ENCODE measurements at places on chromosomes 2 and 18. TPM values are rescaled to one million over a fixed set of nuclear protein-coding genes. Genes with fewer than 3 reads are reported as not detected.

DNA sequence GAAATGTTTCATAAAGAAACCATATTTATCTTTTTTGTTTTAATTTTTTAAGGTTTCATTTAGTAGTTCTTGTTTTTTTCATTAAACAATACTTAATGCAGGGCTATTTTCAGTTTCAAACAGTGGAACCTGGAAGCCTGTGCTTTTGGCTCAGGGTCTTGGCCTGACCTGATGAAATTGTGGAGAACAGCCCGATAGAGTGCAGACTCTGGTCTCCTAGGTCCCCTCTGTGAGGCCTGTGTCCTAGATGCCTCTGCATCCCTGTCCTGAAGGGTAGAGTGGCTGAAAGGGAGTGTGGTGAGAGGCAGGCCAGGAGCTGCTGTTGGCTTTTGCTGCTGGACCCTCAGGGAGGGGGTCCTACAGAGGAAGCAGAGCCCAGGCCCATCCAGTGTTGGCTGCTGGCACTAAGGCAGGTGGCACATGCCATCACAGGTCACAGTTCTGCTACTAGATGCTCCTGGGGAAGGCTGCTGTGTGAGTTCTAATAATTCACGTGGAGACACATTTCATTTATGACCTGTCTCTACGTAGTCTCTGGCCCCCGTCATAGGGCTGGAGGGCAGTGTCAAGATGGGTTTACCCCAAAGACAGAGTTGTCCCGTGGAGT lies 201.0 kb upstream of the COPS8 start:
- DNase-seq: no peak
- no peak overlapping the region for H3K4me3 ChIP-seq
- no peak overlapping the region for H3K27ac ChIP-seq
- peaks cover 4% of the 10 kb centered on the region for H3K27me3 ChIP-seq
- H3K4me1 ChIP-seq: no peaks in the 10 kb centered on the region

GRCh38 chr18:21242141-21242779 lies at the start of gene GREB1L:
Gene GREB1L, plus strand, starts transcription at chr18:21242232. Its CDS starts 141,287 bp downstream, at chr18:21383519.
- H3K27me3 ChIP-seq: peaks cover 52% of the 10 kb centered on the region
- peak within 1 kb of the TSS; percentile 33 for H3K4me3 ChIP-seq
- peak; percentile 62 for DNase-seq
- no peak within 1 kb of the TSS for H3K27ac ChIP-seq
- H3K4me1 ChIP-seq: peaks cover 5% of the 10 kb centered on the region
- H3K36me3 ChIP-seq: no peaks in the 10 kb centered on the region

DNA sequence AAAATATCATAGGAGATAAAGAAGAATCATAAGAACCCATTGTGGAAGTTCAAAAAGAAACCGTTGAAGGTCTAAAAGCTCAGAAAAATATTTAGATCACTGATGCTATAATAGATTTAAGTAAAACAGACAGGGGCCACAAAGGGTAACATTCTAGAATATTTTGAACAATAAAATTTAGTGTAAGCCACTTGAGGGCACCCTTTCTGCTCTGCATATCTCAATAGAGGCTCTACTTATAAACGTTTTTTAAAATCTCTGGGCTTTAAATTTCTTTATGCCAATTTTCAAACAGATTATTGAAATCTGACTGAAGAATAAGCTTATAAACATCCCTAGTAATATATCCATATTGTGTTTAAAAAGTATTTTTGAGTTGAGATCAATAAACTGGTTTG lies 57.6 kb upstream of the IL1RL1 start:
- no peak for DNase-seq
- H3K36me3 ChIP-seq: peaks cover 2% of the 10 kb centered on the region
- peak overlapping the region; percentile 32 for H3K27ac ChIP-seq
- H3K4me3 ChIP-seq: no peak overlapping the region
- peaks cover 63% of the 10 kb centered on the region for H3K4me1 ChIP-seq

GRCh38 chr2:74708296-74708695 lies 54.2 kb downstream of the SEMA4F start:
- H3K27me3 ChIP-seq: peaks cover 1% of the 10 kb centered on the region
- peaks cover 4% of the 10 kb centered on the region for H3K4me1 ChIP-seq
- no peak overlapping the region for H3K27ac ChIP-seq
- peaks cover 3% of the 10 kb centered on the region for H3K36me3 ChIP-seq
- no peak overlapping the region for H3K4me3 ChIP-seq

Gene SIGLEC15
- total RNA-seq: not detected

DNA sequence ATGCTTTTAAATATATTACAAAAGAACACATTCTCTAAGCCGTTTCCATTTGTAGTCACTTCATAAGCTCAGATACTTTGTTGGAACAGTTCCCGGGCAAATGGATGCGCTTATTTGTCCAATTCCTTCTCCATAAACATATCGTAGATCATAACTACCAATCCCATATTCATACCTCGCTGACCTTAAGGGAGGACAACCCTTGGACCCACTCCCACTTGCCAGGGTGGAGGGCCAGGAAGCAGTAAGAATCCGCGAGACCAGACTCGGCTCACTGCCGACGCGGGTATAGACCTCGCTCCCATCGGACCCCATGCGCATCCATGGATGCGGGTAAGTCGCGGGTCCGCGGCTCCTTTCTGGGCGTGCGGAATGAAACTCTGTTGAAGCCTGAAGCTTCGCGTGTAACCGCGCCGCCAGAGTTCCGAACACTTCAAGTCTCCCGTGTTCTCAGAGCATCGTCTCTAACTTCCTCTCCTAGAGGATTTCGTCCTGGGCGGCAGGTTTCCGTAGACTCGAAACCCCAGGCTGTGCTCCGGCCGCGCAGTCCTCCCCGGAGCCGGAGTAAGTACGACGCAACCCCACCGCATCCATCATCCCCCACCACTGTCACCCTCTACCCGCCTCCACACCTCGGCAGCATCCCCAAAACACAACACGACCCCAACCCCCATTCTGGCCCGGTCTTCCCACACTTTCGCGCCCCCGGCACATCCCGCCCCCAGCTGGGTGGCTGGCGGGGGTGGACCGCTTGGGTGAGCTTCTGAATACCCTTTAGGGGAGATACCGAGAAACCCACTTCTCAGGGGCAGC lies 1.1 kb downstream of the DSC3 start:
- peak overlapping the region; percentile 49 for H3K4me3 ChIP-seq
- H3K27me3 ChIP-seq: peaks cover 52% of the 10 kb centered on the region
- no peak overlapping the region for H3K27ac ChIP-seq
- DNase-seq: peak; percentile 13
- H3K4me1 ChIP-seq: peaks cover 7% of the 10 kb centered on the region

Gene PUM2
- 112 TPM for total RNA-seq

Gene RUFY4
- total RNA-seq: 1.7 TPM

Gene CGREF1
- total RNA-seq: 6.4 TPM

Gene UGT1A10
- total RNA-seq: not detected

Gene MSH6
- total RNA-seq: 166 TPM

DNA sequence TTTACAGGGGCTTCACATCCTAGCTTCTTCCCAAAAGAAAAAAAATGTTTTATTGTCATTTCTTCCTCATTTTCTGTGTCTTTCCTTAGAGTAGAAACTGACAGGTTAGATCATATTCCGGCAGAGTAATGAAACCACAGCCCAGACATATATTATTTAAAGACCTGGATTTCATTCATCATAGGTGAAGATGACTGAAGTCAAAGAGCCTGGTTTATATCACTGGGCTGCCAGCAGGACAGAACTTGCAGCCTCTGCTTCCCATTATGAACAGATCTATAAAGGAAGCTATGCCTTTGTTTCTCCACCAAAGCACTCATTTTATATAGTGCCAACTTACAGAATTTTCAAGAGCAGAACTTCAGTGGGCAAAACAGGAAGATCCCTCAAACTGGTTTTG lies 137.9 kb downstream of the METTL4 start:
- no peak overlapping the region for H3K27ac ChIP-seq
- peaks cover 11% of the 10 kb centered on the region for H3K27me3 ChIP-seq
- DNase-seq: no peak

Gene DPYSL5
- 0.09 TPM for total RNA-seq

DNA sequence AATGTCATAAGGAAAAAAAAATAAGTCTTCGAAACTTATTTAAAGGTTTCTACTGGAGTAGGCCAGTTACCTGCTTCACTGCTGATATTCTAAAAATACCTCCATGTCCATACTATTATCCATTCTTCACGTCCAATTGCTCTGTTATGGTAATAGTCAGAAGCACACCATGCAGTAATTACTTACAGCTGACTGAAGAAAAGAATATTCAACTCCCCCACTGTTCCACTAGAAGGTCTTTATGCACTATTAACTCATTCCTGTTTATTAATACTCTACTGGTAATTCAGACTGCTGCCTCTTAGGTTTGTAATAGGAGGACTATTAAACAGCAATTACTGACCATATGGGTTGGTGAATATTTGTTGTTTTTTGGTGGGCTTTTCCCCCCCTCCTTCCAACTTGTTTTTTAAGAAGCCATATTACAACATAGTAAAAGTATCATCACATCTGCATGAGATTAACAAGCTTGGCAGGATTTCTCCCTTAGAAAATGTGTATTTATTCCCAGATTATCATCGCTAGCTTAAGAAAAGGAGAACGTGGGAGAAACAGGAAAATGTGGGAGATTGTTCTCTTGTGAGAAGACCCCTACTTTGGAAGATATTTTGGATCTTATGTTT lies 806.4 kb upstream of the FANCL start:
- H3K36me3 ChIP-seq: no peaks in the 10 kb centered on the region
- H3K4me3 ChIP-seq: no peak overlapping the region
- no peak for DNase-seq
- no peaks in the 10 kb centered on the region for H3K27me3 ChIP-seq
- H3K27ac ChIP-seq: no peak overlapping the region

DNA sequence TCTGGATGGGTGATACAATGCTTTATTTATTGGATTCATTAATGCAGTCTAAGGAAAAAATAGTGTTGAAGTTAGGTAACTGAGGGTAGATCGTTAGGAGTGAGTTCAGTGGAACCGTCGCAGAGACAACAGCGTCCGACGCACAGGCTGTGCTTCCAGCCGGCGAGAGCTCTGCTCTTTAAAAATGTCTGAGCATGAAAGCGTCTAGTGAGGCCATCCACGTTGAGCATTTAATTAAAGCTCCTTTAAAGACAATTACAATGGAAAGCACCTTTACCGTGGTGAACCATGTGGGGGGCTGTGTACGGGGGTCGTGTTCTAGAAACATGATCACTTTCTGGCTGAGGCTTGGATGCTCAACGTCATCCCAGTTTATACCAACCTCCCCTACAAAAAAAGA lies 822.7 kb downstream of the GALR1 start:
- no peak overlapping the region for H3K27ac ChIP-seq
- H3K4me1 ChIP-seq: no peaks in the 10 kb centered on the region
- no peaks in the 10 kb centered on the region for H3K36me3 ChIP-seq
- H3K4me3 ChIP-seq: no peak overlapping the region
- DNase-seq: no peak
- peaks cover 2% of the 10 kb centered on the region for H3K27me3 ChIP-seq

GRCh38 chr2:135909976-135910375 lies 33.7 kb upstream of the MCM6 start:
- no peak overlapping the region for H3K4me3 ChIP-seq
- no peak for DNase-seq
- no peaks in the 10 kb centered on the region for H3K27me3 ChIP-seq
- H3K4me1 ChIP-seq: peaks cover 5% of the 10 kb centered on the region
- no peak overlapping the region for H3K27ac ChIP-seq

Gene EGR4
- total RNA-seq: 0.18 TPM

Gene GLB1L
- 4.2 TPM for total RNA-seq

- H3K4me3 ChIP-seq: no peak overlapping the region
- H3K27me3 ChIP-seq: no peaks in the 10 kb centered on the region
- H3K4me1 ChIP-seq: peaks cover 4% of the 10 kb centered on the region
- DNase-seq: no peak
- H3K27ac ChIP-seq: peak overlapping the region; percentile 4
- H3K36me3 ChIP-seq: peaks cover 37% of the 10 kb centered on the region
These were observed 37.3 kb downstream of the USP14 start for GRCh38 chr18:195651-196050.

DNA sequence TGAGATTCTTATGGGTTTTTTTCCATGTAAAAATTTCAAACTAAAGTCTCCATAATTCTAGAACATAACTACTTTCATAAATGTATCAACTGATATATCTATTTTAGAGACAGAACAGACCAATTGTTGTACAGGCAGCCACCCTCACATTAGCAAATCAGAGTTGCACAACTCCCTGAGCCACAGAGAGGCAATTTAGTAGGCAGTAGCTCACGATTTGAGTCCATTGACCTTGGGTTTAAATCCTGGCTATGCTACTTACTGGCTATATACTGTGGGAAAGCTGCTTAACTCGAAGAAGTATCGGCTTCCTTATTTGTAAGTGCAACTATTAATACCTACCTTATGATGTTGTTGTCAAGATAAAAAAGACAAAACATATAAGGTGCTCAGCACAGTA lies 16.2 kb downstream of the MTIF2 start:
- H3K27ac ChIP-seq: no peak overlapping the region
- H3K4me1 ChIP-seq: no peaks in the 10 kb centered on the region
- H3K27me3 ChIP-seq: no peaks in the 10 kb centered on the region

DNA sequence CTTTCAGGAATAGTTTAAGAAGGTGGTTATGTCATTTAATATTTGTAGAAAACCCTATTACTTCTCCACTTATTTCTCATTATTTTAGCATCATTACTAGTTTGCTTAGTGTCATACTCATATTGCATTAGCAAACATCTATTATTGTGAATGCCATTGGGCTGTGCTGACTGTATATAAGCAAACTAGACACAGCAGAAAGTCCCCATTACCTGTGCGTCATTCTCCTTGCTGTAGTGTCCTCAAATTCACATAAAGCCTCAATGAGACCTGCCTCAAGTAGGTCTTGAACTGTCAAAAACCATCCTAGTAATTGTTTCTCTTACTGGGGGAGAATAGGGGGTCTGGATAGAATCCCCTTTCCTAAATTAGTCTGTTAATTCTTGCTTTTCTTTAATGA lies 43.6 kb downstream of the MALT1 start:
- H3K4me1 ChIP-seq: peaks cover 44% of the 10 kb centered on the region
- no peak for DNase-seq
- H3K36me3 ChIP-seq: peaks cover 34% of the 10 kb centered on the region

GRCh38 chr2:218036371-218036770 lies 32.7 kb upstream of the RUFY4 start:
- peaks cover 13% of the 10 kb centered on the region for H3K27me3 ChIP-seq
- no peak overlapping the region for H3K27ac ChIP-seq
- H3K4me1 ChIP-seq: peaks cover 11% of the 10 kb centered on the region
- no peaks in the 10 kb centered on the region for H3K36me3 ChIP-seq

DNA sequence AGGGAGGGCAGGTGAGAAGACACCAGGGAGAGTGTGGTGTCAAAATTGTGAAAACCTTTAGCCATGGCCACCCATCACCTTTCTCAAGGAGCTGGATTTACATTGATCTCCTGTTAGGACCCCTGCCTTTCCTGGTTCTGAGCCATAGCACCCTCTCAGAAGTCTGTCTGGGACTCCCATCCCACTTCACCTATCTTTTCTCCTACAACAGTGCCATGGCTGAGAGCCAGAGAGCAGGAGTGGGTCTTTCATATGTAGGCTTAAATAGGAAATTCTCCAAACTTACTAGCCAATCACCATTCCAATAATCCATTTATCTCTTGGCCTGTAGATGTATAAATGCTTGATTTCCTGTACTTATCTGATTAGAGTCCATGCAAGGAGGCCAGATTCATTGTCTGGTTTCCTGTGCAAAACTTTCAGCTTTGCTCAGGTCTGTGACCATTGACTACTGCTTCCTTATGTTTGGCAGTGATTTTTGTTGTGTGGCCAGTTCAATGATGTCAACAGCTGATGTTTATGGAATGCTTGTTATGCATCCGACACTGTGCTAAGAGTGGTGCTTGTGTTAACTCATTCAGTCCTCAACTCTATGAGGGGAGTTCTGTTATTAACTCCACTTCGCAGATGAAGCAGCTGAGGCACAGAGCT lies 57.6 kb upstream of the IGFBP5 start:
- no peak for DNase-seq
- H3K4me1 ChIP-seq: no peaks in the 10 kb centered on the region
- no peak overlapping the region for H3K27ac ChIP-seq
- H3K4me3 ChIP-seq: no peak overlapping the region

GRCh38 chr2:48601349-48601748 lies 16.3 kb upstream of the GTF2A1L start:
- peak; percentile 38 for DNase-seq
- H3K36me3 ChIP-seq: no peaks in the 10 kb centered on the region
- no peaks in the 10 kb centered on the region for H3K4me1 ChIP-seq

Data from activated CD4-positive, alpha-beta T cell treated with anti-CD3 and anti-CD28 coated beads for 36 hours (primary cell).